Activated T-helper 1 cell treated with anti-CD3 and anti-CD28 coated beads, Interleukin-2, amount 50 U/mL, for 16 hours (primary cell): ENCODE measurements at places on chromosomes 16 and 17.
A peak's percentile ranks its signal among the peaks of the same experiment; 100 is the strongest.

DNA sequence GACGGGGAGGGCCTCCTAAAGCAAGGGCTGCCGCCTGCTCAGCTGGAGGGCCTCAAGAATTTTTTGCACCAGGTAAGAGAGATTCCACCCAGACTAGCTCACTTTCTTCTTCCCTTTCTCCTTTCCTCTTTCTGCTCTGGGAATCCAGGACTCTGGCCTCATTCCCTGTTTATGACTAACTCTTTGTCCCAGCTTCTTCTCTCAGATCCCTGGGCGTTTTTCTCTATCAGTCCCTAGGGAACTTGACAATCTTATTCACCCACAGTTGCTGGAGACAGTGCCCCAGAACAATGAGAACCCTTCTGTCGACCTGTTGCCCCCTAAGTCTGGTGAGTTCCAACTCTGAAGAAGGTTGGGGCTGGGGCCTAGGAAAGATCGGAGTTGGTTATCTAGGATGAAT, 15.6 kb downstream of the CNTROB start:
- DNase-seq, result no peak

DNA sequence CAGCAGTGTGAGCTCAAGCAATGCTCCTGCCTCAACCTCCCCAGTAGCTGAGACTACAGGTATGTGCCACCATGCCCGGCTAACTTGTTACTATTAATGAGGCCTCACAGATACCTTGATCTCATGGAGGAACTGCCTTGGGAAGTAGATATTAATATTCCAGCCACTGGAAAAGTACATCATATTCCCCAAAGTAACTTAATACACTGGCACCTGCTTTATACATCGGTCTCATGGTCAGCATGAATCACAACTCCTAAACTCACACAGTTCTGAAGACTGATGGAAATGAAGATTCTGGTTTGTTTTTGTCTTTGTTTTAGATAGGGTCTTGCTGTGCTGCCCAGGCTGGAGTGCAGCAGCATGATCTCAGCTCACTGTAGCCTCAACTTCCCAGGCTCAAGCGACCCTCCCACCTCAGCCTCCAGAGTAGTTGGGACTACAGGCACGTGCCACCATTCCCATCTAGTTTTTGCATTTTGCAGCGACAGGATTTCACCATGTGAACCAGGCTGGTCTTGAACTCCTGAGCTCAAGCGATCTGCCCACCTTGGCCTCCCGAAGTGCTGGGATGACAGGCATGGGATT, 28.2 kb downstream of the ADCY9 start:
- DNase-seq, result no peak

GRCh38 chr16:79786389-79786788, 185.9 kb upstream of the MAF start:
- DNase-seq, result no peak

DNA sequence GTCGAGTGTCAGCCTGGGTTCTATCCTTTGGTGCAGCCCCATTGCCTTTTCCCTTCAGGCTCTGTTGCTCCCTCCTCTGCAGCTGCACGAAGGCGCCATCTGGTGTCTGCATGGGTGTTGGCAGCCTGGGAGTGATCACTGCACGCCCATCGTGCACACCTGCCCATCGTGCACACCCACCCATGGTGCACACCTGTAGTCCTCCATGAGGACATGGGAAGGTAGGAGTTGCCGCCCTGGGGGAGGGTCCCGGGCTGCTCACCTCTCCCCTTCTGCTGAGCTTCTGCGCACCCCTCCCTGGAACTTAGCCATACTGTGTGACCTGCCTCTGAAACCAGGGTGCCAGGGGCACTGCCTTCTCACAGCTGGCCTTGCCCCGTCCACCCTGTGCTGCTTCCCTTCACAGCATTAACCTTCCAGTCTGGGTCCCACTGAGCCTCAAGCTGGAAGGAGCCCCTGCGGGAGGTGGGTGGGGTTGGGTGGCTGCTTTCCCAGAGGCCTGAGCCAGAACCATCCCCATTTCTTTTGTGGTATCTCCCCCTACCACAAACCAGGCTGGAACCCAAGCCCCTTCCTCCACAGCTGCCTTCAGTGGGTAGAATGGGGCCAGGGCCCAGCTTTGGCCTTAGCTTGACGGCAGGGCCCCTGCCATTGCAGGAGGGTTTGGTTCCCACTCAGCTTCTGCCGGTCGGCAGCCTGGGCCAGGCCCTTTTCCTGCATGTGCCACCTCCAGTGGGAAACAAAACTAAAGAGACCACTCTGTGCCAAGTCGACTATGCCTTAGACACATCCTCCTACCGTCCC, 2.9 kb downstream of the CTRL start:
- peak; percentile 55 for DNase-seq

GRCh38 chr16:60674241-60674640, 1362.0 kb downstream of the CDH8 start:
- no peak for DNase-seq

- DNase-seq, result no peak
Observed at GRCh38 chr17:75783803-75784472, 668 bp upstream of the UNK start.

GRCh38 chr17:4719684-4720221, 9.3 kb downstream of the ARRB2 start:
- no peak for DNase-seq

DNA sequence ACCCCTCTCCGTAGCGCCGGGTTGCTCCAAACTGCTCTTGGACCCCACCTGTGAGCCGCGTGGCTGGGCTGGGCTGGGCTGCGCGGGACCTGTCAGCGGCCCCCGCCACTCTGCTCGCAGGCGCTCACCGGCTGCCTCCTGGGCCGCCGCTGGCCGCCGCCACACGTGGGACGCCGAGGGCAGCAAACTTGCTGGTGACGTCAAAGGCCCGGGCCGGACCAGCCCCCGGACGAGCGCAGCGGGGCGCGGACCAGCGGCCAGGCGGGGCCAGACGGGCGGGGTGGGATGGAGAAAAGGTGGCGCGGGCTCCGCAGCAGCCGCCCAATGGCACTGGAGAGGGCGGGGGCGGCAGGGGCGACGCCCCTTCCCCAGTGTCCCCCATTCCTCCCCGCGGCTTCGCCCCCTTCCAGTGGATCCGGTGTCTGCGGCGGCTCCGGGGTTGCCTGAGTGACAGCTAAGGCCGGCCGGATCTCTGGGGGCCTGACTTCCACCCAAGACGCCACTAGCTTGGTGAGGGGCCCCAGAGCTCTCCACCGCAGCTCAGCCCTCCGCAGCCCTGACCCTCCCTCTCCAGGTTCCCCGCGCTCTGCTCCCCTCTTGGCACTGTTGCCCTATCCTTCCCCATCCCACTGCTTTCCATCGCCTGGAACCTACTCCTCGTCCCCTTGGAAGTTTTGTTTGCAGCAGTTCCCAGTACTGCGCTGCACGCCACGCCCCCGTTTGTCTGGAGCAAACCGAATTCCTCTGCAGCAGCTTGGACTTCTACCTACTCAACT, at the start of gene HS3ST3A1:
Gene HS3ST3A1, minus strand, starts transcription at position 154 of the 776 bp plus-strand sequence. CDS start 800 bp downstream, outside the sequence.
- no peak for DNase-seq

- DNase-seq, result no peak
Observed at GRCh38 chr17:68740555-68741447, 139.6 kb upstream of the FAM20A start.

DNA sequence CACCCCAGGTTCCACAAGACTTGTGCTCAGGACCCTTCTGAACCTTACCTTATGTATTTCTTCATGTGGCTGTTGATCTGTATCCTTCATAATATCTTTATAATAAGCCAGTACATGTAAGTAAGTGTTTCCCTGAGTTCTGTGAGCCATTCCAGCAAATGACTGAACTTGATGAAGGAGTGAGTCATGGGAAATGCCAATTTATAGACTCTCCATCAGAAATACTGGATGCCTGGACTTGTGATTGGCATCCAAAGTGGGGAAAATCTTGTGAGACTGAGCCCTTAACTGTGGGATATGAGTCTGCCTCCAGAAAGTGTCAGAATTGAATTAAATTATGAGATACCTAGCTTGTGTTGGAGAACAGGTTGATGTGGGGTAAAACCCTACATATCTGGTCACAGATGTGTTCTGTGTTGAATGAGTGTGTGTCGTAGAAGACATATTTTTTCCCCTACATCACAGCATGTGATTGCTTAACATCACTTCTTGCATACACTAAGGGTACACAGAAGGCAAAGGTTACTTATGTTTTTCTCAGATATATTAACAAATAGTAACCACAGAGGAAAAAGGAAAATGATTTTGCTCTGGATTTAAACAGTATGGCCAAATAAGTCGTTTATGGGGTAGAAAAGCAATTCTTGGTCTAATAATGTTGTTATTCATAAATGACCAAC, 70.2 kb upstream of the NETO2 start:
- no peak for DNase-seq

DNA sequence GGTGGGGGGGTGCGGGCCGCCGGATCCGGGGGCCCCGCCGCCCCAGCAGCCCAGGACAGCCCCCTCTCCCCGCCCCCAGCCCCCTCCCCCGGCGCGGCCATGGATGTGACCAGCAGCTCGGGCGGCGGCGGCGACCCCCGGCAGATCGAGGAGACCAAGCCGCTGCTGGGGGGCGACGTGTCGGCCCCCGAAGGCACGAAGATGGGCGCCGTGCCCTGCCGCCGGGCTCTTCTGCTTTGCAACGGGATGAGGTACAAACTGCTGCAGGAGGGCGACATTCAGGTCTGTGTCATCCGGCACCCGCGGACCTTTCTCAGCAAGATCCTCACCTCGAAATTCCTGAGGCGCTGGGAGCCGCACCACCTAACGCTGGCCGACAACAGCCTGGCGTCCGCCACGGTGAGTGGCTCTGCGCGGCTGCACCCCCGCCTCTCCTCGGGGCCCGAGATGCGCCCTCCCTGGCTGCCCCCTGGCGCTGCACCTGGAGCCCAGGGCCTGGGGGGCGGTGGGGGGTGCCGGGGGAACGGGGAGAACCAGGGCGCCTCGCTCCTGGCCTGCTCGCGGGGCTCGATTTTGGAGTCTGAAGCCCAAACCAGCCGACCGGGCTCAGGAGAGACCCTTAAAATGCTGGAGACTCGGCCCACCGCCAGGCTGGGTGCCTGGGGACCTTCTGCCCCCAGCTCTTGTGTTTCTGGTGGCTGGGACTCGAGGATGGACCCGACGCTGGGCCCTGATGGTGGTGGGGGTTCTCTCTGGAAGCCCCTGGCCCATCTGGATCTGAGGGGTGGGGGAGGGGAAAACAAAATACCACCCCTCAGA, 744 bp downstream of the CMIP start:
- DNase-seq, result no peak

DNA sequence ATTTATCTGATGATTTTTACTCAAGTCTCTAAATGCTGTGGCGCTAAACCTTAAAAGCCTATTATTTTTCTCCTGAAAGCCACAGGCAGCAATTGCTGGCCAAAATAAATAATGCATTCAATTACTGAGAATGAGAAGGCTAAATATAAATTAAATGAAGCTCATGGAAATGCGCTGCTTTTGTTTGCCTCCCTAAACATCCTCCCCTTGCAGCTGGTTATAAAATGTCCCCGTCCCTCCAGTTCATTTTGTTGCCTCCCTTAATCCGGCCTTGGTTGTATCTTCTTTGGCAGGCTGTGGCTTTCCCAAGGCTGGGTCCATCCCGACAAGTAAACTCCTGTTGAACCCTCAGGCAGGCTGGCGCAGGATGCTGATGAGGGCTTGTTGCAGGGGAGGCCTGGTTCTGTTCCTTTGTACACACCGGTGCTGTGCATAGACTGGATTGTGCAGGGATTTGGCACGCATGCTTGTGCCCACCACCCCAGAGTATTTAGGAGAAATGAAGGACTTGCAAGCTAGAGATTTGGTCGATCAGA, 62.7 kb downstream of the KNOP1 start:
- no peak for DNase-seq

DNA sequence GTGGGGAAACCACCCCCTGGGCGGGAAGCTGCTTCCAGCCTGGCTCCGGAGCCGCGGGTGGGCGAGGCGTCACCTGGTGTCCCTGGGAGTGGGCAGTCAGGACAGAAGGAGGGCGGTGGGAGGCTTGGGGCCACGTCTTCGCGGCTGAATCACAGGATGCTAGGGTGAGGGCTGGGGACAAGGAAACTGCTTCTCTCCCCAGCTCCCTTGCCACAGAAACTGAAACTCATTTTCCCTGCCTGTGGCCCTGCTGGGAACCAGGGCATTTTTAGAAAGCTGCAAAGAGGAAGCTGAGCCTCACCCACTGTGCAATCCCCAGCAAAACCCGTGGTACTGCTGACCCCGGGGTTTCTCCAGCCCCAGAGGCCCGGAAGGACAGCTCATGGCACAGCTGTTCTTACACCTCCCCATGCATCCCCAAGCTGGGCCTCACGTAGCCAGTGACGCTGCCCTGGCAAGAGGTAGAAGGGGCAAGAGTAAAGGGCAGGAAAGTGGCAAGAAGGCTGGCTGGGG, 8.2 kb downstream of the RHBDF2 start:
- DNase-seq, result no peak

- no peak for DNase-seq
Observed at GRCh38 chr16:28863929-28864793, 518 bp downstream of the SH2B1 start.

DNA sequence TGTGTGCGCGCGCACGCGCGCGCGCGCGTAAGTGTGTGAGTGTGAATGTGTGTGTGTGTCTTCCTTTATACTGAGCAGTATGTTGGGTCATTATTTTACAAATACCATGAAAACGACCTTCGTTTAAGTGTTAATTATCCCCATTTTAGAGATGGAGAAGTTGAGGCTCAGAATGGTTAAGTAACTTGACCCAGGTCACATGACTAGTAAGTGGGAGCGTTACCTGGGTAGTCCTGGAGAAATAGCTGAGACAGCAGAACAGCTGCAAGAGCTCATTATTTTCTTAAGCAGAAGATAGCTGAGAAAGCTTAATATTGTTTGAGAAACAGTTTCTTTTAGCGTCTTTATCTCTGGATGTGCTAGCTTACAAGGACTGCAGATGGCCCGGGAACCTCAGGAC, 78.8 kb downstream of the IRX3 start:
- no peak for DNase-seq

GRCh38 chr16:66842765-66843164, 1.4 kb upstream of the CA7 start:
- no peak for DNase-seq

DNA sequence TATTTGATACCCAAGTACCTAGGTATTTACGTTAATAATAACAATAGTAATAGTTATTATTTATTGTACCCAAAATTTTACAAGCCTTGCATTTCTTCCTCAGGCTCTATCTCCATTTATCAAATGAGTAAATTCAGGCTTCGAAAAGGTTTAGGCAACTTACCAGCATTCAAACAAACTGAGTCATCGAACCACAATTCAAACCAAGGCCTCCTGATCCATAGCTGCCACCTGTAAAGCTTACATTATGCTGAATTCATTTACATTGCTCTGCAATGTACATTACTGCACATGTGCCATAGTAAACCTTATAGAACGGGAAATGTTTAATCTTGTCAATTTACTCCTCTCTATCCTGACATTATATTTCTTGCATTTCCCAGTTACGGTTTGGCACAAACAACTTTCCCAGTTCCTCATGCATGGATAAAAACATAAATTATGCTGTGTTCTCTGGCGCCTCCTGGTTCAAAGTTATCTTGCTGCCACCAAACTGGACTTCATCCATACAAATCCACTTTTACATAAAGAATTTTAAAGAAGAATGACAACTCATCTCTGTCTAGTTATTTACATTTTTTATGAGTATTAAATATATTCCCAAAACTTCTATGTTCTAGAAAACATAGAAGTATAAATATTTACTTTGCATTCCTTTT, 360.6 kb upstream of the SOX9 start:
- no peak for DNase-seq
